NCI-H2107 (cell line): ENCODE measurements at places on chromosomes 12 and 14.

DNA sequence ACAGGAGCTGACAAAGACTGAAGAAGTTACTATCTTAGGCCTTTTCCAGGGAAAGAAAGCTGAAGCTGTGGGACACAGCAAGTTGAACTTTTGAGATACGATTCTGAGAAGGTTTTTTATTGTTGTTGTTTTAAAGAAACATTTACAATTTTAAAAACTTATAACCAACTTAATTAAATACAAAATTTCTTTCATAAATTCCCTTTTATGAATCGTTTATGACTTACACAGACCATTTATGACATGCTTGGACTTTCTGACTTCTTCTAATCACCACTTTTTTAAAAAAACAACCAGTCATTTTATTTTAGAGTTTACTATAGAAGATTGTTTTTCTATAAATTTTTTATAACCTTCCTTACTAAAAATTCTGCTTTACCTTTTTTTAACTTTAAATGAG is 68.7 kb downstream of the DHRS2 start:
- no peak for DNase-seq

DNA sequence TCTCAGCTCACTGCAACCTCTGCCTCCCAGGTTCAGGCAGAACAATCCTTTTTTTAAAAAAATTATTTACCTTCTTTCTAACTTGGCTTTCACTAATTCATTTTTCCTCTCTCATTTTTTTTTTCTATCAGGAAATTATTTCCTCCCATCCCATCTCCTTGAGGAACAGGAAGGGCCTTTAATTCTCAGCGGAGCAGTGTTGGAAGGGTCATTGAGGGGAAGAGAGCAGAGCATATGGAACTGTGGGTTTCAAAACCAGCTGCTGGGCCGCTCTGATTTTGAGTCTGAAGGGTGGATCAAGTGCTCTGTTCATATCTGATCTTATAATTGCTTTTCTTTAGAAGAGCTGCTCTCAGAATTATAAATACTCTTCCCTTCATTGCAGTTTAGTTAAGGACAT is 29.0 kb downstream of the NUBPL start:
- DNase-seq: no peak

GRCh38 chr12:93599192-93599591 is 26.7 kb downstream of the SOCS2 start:
- DNase-seq: no peak

- DNase-seq: no peak
Observed at GRCh38 chr12:47134005-47134404, 54.2 kb upstream of the AMIGO2 start.

DNA sequence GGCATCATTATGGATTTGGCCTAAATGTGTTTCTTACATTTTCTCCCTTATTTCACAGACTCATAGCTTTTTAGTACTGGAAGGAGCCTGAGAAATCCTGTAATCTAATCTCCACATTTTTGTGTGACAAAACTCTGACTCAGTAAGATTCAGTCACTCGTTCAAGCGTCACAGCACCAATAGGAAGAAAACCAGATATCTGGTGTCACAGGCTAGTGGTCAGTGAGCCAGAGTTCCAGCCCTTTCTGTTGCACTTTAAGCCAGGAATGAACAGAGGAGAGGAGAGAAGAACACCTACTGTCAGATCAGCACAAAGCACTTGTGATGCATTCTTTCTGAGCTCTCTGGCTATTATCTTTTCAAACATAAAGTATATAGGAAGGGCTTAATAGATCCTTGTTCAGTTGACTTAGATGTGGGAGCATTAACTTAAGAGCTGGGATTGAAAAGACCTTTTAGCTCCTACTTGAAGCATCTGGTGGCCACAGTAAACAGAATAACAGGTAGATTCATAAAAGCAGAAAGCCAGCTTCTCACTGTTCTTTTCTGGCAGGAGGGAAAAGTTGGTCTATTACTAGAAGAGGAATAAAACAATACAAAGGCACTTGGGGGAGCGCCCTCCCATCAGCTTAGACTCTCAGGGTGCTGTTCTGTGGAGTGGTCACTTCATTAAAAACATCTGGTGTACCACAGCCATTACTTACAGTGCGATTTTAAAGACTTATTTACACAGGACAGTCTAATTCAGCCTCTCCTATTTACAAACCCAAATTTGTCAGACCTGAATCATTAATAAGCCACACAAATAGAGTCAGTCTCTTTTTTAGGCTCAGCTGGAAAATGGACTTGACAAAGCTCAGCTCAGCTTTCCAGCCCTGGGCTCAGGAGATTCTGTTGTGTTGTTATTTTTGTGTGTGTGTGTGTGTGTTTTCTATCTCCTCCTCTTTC is 12.2 kb upstream of the NID2 start:
- DNase-seq: no peak

GRCh38 chr14:52044791-52045522 is 23.9 kb downstream of the NID2 start:
- no peak for DNase-seq

- DNase-seq: no peak
Observed at GRCh38 chr12:27279826-27280225, 35.7 kb downstream of the STK38L start.

DNA sequence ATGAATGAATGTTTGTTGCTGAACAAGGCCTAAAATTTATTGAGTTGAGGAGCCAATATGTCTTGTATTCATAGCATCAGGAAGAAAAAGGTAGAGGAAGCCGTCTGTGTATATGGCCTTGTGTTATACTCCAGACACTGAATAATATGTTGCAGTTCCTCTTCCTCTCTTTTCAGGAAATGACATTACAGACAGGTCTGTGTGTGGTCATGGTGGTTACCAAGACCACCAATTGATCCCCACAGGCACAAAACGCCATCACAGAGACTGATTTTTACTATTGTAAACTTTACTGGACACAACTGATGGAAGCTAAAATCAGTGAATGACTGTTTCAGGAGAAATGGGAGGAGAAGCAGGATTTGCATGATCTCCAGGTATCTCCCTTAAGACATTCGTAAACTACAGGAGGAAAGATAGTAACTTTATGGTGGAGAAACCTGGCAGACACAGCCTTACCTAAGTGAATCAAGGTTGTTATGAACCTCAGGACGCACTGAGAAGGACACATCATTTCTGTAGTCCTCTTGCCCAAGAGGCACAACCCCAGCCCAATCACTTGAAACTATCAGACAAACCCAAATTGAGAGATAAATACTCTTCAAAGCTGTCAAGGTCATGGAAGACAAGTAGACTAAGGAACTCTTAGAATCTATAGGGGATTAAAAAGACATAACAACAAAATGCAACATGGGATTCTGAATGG is 334.1 kb upstream of the RGS6 start:
- DNase-seq: no peak

- no peak for DNase-seq
Observed at GRCh38 chr14:92898566-92899131, 24.3 kb upstream of the CHGA start.

GRCh38 chr14:54567639-54568561 is 972 bp downstream of the SAMD4A start:
- peak; percentile 20 for DNase-seq
